ENCODE measurements at places on chromosomes 6 and 20. TPM values are rescaled to one million over a fixed set of nuclear protein-coding genes. Genes with fewer than 3 reads are reported as not detected.

- no peak for DNase-seq
Measured at GRCh38 chr6:15456422-15456821, 206.4 kb downstream of the DTNBP1 start.

DNA sequence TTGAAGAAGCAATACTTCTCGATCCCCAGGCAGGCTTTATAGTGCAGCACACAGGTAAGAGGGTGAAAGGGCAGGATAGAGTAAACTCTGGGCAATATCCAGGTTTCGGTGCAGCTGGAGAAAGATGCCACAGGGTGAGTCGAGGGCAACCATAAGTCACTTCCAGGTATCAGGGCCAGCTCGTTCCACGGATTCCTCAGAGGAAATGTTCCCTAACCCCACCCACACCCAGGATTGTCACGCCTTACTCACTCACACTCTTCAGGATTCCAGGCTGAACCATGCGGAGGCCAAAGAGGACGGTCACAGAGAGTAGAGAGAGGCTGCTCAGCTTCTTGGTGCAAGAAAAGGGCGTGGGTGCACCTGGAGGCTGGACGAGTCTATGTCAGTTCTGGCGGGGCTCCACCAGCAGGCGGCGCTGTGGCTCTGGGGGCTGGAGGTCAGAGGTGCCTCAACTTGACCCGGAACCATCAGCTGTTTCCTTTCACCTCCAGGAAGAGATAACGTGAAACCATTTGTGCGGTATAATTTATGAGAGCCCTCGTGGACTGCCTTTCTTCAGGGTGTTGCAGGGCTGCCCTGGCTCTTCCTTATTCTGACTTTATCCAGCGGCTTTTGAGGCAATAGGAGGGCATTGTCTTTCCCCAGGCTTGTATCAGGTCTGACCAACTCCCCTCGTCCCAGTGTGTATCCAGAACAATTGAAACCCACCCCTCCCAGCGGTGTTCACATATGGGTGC is 14.5 kb upstream of the WFDC12 start:
- DNase-seq: no peak

DNA sequence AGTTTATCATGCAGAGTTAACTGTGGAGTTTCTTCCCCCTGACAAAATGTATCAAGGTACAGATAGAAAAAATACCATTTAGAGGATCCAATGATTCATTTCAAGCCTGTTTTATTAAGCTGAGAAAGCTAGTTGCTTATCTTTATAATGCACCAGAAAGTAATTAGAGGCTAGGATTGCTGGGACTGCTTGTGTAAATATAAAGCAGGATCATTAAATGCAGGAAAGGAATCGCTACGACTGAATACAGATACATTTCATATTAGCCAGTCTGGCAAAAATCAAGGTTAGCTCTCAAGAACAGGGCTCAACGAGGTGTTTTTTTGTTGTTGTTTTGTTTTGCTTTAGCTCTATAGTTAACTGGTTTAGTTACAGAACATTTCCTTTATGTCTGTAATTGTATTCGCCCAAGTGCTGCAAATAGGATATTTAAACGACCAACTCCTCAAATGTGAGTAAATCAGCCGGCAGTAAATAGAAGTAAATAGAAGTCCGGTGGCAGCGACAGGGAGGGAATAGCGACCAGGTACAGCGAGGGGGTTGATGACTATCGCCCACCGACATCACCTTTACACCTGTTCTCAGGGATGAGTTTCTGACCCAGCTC is 748 bp downstream of the UBE2J1 start:
- DNase-seq: no peak

TFAP2C gene
- 7.2 TPM for total RNA-seq

NR2E1 gene
- total RNA-seq: 0.39 TPM

FBXO30 gene
- 3.3 TPM for total RNA-seq

MAS1 gene
- total RNA-seq: not detected

TOX2 gene
- 0.12 TPM for total RNA-seq
